ENCODE measurements at places on chromosomes 1 and 21.

DNA sequence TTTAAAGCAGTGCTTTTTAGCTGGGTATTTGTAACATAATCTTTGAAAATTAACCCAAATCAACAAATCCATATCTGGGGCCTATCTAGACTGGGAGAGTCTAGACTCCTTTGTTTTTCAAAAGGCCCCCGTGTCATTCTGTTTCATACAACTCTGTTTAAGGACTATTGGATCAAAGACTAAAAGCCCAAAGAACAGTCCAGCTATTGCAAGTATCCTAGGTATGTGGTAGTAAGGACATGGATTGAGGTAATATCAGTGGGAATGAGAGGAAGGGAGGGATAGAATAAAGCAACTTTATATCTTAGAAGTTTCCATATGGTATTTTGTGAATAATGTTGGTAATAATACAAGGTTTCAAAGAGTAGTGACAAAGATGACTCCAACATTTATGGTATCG lies 18.2 kb downstream of the KIF1B start:
- DNase-seq = no peak

GRCh38 chr1:168477792-168478191 lies 66.0 kb downstream of the XCL2 start:
- DNase-seq = no peak

DNA sequence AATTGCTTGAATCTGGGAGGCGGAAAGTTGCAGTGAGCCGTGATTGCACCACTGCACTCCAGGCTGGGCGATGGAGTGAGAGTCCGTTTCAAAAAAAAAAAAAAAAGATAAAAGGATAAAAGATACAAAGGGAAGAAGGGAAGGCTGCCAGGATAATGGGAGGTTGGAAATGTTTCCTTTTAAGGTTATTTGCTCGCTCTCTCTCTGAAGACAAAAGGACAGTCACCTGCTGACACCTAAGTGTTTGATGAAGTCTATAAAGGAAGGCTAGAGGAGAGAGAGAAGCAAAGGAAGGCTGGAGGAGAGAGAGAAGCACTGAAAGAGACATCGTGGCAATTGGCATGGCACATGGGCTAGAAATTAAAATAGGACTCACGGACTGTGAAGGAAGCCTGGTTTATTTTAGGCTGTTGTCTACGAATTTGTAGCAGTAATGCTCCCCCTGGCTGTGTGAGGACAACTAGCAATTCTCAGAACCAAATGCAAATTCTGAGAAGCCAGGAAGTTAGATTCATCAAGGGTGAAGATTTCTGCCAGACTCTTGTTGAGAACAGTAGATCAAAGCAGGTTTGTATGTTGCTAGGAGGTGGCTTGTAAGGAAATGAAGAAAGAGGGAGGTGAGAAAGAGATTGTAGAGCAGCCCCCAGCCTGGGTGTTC lies 154.2 kb downstream of the ZP4 start:
- DNase-seq = peak; percentile 35

DNA sequence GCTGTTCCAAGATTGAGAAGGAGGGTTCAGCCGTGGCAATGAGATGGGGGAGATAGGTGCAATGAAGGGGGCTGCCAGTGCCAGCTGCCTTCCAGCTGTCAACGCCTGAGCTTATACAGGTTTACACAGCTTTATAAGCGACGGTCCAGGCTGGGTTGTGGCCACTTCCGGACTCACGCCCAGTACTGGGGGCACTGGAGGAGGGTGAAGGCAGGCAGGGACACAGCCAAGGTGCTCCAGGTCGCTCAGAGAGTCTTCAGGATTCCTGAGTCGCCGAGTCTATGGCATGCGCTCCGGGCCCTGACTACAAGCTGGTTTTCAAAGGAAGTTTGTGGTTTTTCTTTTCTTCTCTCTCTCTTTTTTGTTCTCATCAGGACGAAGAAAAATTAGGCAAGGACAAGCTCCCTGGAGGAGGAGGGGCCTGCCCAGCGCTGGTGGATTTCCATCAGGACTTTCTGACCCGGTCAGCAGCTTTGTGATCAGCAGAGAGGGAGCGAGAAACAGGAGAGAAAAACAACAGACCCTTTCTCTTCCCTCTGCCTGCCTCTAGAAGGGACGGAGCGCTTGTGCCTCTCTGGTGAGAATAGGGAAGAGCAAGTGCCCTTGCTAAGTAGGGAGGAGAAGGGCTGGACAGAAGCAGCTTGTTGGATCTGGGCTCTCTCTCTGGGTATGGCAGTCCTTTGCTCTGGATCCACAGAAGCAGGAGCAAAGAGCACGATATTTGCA lies at the start of gene MINDY1:
TSS of gene MINDY1 (minus strand) at position 576 of the 726 bp plus-strand sequence. CDS start 4,285 bp downstream, outside the sequence.
- DNase-seq = peak; percentile 10

DNA sequence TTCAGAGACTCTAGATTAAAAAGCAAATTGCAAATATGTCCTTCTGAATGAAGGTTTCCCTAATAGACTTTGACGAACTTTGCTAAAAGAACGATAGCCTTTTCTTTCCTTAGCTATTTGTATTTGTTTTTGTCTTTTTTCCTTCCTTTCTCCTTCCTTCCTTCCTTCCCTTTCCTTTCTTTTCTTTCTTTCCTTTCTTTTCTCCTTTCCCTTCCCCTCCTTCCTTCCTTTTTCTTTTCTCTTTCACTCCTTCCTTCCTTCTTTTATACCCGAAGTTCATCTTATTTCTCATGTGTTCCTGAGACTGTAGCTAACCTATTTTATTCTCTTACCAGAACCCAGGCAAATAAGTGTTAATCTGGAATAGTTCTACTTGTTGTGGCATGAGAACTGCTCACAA lies 381.2 kb upstream of the RUNX1 start:
- no peak for DNase-seq

DNA sequence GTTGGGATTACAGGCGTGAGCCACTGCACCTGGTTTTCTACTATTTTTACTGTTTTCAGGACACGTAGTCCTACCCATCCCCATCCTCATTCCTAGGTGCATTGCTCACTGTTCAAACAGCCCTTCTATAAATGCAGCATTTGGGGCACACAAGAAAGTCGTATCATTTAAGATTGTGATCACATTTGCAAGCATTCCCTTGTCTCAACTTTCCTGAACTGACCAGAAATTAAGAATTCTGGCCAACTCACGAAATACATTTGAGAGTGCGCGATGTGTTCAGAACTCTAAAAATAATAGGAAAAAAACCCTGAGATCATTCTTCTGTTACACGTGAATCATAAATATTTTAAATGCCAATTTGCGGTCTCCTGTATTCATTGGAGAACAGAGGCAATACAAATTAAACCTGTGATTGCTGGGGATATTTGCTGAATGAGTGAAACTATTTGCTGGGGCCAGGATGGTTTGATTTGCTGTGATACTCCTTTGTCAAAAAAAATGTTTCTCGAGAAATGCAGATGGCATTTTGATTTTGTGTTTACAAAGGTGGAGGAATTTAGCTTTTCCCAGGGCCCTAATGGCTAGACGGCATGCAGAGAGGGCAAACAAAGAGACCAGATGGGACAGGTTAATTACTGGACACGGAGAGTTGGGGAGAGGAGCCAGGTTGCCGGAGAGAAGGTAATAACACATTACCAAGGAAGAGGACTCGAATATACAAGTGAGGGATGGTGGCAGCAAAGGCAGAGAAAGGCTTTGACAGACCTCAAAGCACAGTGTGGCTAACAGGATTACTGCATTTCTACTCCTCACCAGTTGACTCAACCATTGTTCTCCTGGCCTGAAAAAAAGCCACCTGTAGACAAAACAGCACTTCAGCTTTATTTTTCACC lies 38.4 kb downstream of the STPG1 start:
- no peak for DNase-seq

GRCh38 chr1:201214461-201214860 lies 23.8 kb downstream of the IGFN1 start:
- no peak for DNase-seq

DNA sequence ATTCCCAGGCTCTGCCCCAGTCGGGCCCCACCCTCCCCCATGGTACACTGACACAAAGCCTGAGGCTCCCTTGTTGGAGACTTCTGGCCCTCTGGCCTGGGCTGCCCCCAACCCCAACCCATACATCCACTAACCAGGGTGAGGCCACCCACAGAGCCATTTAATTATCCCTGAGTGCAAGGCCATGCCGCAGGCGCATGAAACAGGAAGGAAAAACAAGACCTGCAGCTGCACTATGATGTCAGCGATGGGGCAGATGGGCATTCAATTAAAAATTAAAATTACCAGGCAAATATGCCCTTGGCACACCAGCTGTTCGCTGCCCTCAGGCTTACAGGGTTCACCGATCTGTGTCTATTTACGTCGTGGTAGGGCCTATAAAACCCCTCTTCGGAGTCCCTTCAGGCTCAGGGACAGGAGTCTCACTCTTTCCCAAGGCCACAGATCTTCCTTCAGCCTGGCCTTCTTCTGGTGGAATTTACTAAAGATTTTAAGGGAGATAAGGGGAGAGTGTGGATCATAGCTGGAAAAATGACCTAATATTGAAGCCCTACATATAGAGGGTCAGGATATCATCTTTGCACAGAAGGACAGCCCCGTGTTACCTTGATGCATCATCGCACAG lies 29.6 kb upstream of the RGS16 start:
- DNase-seq = no peak

GRCh38 chr1:171860696-171861095 lies 19.4 kb downstream of the DNM3 start:
- no peak for DNase-seq

GRCh38 chr1:157403203-157403602 lies 149.1 kb downstream of the FCRL5 start:
- no peak for DNase-seq

DNA sequence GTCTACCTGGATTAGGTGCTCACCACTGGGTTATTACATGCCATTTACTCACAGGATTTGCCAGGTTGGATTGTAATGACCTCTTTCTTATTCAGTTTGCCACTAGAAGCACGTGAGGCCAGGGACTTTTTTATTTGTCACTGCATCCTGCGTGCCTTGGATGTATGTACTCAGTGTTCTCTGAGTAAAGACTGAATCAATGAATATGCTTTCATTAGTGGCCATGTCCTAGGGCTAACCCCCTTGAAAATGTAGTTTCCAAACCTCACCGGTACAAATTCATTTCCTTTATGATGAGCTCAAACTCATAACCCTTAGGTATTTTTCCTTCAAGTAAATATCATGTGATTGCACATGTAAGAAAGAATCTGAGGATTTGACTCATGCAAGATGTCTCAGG lies 1.3 kb upstream of the ZP4 start:
- DNase-seq = no peak

- peak; percentile 17 for DNase-seq
Measured at GRCh38 chr21:17491716-17492414, 21.0 kb upstream of the CXADR start.

GRCh38 chr1:99702221-99702620 lies 56.3 kb downstream of the PALMD start:
- no peak for DNase-seq

DNA sequence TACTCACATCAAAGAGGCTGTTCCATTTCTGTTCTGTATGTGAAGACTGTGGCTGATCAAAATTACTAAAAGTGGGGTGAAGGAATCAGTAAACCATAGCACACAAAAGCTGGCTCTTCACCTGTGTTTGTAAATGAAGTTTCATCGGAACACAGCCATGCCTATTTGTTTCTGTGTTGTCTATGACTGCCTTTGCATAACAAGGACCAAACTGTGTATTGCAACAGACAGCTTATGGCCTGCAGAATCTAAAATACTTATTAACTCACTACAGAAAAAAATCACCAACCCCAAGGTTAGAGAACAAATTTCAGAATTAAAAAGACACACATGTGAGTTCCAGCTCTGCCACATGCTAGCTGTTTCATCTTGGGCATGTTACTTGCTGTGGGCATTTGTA lies 163.9 kb downstream of the LYPLAL1 start:
- no peak for DNase-seq

DNA sequence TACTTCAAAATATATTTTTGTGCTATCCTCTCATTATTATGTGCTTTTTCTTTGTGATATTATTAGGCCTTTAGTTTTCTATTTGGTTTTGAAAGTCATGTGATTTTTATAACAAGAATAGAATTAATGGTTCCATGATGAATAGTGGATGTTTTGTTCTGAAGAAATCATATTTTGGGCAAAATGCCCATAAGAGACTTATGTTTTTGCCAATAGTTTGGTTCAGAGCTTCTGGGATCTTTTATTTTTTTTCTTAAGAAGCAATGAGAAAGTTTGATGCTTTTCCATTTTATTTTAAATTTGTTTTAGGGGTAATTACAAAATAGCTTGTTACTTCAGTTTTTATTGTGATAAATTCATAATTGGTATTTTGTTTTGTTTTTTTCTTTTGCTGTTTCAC lies 49.8 kb downstream of the LYPLAL1 start:
- no peak for DNase-seq

- DNase-seq = no peak
Measured at GRCh38 chr1:213050745-213051126, 305 bp upstream of the RPS6KC1 start.

DNA sequence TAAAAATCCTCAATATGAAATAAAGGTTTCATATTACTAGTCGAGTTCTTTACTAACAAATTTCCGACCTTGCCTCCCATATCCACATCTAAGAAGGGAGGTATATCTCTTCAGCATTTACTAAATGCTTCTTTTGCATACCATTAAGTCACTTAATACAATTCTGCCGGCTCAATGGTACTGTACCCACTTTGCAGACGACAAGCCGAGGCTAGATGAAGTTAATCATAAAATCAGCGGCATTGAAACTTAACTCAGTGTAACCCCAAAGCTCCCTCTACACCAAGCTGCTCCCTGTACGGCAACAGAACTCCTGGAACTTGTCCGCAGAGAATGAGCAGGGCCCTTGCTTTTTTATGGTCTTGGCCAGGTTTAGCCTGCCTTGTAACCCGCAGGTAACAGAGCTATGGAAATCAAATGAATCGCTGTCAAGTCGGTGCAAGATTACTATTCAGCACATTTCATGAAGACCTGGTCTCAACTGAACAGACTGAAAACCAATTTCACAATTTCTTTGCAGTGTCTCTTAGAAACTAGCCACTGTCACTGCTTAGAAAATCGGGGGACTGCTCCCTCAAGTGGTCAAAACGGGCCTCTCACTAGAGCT lies 738 bp downstream of the INTS7 start:
- no peak for DNase-seq

GRCh38 chr1:150256554-150257341 lies 826 bp upstream of the CA14 start:
- no peak for DNase-seq

- no peak for DNase-seq
Measured at GRCh38 chr1:226255380-226255779, 31.9 kb downstream of the MIXL1 start.

GRCh38 chr1:145959333-145959732 lies 1.5 kb upstream of the LIX1L start:
- peak; percentile 30 for DNase-seq

- no peak for DNase-seq
Measured at GRCh38 chr1:149903836-149904491, 4.6 kb downstream of the BOLA1 start.

DNA sequence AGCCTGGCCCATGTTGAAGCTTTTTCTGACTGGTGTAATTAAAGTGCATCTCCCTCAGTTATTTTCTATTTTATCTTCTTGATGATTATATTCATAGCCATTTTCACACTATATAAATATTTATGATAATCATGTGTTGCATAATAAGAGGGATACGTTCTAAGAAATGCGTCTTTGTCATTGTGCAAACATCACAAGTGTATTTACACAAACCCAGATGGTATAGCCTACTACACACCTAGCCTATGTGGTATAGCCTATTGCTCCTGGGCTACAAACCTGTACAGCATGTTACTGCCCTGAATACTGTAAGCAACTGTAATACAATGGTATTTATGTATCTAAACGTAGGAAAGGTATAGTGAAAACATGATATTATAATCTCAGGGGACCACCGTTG lies 88.1 kb downstream of the BACH1 start:
- no peak for DNase-seq

Measured in CD4-positive, alpha-beta T cell (primary cell).